ENCODE measurements at places on chromosomes 5 and 9. TPM values are rescaled to one million over a fixed set of nuclear protein-coding genes. Genes with fewer than 3 reads are reported as not detected.

GRCh38 chr9:12554636-12555035 is 138.5 kb upstream of the TYRP1 start:
- DNase-seq: no peak

LCN15 gene
- not detected for total RNA-seq

GRCh38 chr5:72209147-72210115 is 102.2 kb downstream of the MAP1B start:
- DNase-seq: peak; percentile 64

CORO2A gene
- total RNA-seq: 39.3 TPM

GRCh38 chr9:133564451-133565116 is 30.1 kb downstream of the ADAMTSL2 start:
- DNase-seq: no peak

- DNase-seq: no peak
Observed at GRCh38 chr5:156560002-156560401, 233.0 kb downstream of the SGCD start.

CNTNAP3B gene
- 4.5 TPM for total RNA-seq

DNA sequence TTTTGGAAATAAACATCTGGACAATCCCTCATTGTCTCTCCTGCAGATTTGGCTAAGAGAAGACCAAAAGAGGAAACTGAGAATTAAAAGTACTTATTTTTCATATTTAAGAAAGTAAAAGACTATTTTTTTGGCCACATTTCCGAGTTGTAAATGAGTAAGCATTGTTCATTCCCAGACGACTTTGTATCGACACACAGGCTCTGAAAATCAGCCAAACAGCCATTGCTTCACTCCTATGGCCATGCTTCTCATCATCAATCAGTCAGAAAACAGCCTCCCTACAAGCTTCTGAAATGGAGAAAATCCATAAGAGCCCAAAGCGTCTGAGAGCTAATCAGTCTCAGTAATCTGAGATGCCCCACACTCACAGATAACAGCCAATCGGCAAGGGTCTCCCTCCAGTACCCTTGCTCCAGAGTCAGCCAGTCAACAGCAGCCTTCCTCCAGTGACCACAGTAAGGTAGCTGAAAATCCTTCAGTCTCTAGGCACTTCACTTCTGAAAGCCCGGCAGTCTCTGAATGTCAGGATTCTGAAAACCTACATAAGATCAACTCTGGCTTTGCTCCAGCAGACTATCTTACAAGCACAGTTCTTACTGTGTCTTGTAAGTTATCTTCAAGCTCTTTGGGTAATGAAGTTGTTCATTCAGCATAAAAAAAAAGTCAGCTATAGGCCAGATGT is 30.9 kb downstream of the CDO1 start:
- DNase-seq: no peak

IFNA21 gene
- not detected for total RNA-seq

ABO gene
- not detected for total RNA-seq

LOX gene
- 0.14 TPM for total RNA-seq

OR1L6 gene
- not detected for total RNA-seq

DNA sequence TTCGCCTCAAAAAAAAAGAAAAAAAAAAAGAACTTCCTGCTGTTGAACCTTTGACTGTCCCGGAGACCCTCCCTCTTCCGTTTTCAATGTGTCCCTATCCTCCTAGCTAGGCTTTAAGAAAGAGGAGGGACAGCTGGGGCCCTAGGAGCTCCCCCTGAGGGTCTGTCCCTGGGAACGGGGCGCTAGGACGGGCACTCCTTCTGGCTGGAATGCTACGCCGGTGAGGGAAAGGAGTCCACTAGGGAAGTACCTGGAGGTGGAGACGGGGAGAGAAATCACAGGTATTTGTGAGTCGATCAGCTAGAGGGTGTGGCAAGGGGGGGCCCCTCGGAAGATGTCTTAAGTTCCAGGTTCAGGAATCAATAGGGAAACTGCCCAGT is 4.6 kb downstream of the SIT1 start:
- peak; percentile 80 for DNase-seq

TLR4 gene
- not detected for total RNA-seq

GRCh38 chr5:150600616-150601490 is 39.6 kb upstream of the SYNPO start:
- no peak for DNase-seq

GRCh38 chr9:77729177-77729576 is 81.1 kb upstream of the GNA14 start:
- no peak for DNase-seq

- DNase-seq: peak; percentile 64
Observed at GRCh38 chr9:109251080-109251775, 69.6 kb downstream of the EPB41L4B start.

DNA sequence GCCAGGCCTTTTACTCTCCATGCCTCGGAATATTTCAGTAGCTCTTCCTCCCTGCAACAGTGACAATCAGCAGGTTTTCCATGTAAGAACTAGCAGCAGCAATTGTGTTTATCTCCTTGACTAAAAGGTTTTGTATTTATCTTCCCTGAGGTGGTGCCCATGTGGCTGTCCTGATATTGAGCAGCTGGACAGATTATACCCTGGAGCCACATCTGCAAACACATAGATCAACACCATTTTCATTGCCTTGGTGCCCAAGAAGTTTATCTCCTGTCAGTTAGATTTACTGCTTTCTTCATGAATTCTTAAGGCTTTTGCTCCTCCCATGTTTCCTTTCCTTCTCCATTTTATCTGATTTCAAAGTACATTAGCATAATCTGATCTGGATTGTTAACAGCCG is 378.4 kb downstream of the SPATA31D1 start:
- no peak for DNase-seq

GRCh38 chr5:86101966-86102365 is 515.8 kb upstream of the COX7C start:
- DNase-seq: no peak

LCN2 gene
- total RNA-seq: 2.6 TPM

PCDHB16 gene
- not detected for total RNA-seq

CDO1 gene
- total RNA-seq: 0.18 TPM

DNA sequence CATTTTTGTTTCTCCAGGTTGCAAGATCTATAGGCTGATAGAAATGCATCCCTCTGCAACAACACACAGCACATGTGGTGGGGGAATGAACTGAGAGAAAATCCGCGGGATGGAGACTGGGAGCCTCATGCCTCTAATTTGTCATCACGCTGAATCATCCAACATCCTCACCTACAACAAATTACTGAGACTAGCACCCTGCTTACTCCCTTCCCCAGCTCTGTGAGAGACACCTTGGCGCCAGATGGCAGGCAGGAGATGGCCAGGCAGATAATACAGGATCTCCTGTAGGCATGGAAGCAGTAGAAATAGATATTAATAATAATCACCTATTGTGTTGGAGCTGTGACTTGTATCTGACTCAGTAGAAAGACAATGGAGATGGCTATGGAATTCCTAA is 276.9 kb downstream of the SEMA5A start:
- DNase-seq: peak; percentile 92

PSAT1 gene
- total RNA-seq: 200 TPM

DNA sequence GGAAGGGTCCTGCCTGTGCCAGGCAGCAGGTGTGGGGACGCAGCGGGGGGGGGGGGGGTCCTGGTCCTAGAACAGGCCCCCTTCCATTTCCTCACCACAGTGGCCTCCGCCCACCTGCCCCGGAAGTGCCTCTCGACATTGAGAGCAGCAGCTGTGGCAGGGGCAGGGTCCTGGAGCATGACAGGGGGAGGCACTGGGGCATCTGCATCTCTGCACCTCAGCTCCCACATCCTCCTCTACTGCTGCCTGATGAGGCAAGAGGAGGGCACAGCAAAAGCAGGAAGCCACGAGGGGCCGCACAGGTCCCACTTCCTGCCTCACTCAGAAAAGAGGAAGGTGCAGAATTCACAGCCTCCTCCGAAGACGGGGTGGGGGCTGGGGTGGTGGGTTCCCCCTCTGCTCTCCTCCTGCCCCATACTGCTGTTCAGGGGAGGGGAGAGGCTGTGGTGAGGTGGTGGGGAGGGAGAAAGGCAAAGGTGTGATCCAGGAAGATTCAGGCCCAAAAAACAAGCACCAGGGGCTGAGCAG is 14.8 kb downstream of the AKNA start:
- DNase-seq: no peak

DNA sequence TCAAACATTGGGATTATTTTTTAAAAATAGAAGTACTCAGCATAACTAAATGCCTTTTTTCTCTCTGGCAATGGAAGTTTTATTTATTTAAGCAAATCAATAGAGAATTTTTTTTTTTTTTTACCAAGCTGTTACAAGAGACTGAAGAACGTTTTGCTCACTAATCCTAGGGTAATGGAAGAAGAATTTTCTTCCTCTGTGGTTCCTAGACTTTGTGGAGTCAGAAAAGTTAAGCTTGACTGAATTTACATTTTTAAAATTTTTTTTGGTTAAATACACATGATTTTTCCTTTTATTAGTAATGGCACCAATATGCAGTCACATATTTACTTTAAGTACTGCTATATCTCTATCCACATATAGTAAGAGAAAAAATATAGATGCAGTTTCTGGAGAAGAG is 189.8 kb downstream of the PCSK1 start:
- DNase-seq: no peak

DNA sequence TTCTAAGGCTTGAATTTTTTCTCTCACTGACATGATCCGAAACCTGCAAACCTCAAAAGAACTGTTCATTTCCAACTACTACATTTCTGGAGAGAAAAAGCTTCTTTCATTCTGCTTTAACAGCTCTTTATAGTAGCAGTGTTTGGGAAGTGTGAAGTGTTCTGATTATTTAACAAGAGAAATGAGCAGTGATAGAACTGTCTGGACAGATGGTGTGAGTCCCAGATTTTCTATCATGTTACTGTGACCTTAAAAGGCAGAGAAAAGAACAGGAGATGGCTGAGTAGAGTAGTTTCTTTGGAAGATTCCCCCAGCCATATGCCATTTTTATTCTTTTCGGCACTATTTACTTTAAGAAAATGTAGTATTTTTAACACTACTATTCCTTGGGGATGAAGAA is 41.3 kb upstream of the TAL2 start:
- no peak for DNase-seq

FBP1 gene
- not detected for total RNA-seq

HAVCR1 gene
- not detected for total RNA-seq

DNA sequence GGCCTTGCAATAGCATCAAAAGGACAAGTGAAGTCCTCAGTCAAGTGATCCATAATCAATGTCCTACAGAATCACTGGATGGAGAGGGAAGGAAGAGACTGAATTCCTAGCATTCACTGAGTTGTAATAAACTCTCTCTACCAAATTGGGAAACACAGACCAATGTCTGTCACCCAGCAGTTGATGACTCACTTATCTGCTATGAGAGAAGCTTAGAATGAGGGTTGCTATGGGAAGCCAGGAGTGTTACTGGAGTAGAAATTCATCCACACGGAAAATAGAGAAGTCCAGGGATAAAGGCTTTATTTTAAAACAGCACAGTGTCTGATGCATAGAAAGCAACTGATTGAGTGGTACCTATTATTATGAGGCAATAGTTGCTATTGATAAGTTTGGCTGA is 407.4 kb downstream of the BRINP1 start:
- peak; percentile 17 for DNase-seq

DNA sequence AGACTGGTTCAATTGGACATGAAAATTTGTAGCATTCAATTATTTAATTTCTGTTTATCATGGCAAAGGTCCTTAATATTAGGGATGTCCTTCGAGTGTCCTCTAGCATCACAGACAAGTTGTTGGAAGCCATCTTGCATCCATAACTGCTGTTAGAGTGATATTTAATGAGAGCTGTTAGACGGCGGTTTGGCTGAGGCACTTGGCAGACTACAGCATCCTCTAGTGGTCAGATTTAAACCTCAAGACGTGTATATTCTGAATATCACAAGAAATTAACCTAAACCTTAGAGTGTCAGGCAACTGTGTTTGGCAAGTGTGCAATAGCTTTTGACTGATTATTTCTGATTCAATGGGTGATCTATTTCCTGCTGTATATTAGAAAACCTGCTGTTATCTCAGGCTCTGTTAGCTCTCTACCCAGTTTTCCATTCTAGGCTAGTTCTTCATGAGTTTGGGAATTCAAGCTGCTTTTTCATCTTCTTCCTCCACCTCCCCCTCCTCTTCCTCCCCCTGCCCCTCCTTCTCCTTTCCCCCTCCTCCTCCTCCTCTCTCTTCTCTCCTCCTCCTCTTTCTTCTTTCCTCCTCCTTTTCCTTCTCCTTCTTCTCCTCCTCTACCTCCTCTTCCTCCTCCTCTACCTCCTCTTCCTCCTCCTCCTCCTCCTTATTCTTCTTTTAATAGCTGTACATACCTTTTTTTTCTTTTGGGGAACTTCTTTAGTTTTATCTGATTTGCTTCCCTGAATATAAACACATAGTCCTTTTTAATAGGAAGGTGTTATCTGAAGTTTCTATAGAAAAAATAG is 8.6 kb downstream of the SPINK1 start:
- DNase-seq: peak; percentile 12

PHYHD1 gene
- 12.9 TPM for total RNA-seq

DNA sequence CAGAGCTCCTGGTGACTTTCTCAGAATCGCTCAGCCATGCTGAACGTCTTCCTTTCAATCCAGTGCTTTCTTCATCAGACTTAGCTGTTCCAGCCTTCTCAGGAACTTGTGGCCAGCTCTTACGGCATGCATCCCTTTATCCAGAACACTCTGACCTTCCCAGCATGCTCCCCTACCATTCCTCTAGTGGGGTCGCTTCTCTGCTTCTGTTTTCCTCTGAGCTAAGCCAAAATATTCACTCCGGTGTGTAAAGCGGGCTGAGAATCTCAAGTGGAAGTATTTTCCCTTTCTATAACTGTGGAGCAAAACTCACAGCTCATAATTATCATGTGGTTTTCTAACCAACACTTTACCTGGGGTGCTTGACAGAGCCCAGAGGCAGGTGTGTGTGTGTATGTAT is 6.2 kb downstream of the DCANP1 start:
- DNase-seq: no peak

SLC45A2 gene
- total RNA-seq: not detected

- no peak for DNase-seq
Observed at GRCh38 chr9:114029311-114030170, 48.6 kb downstream of the AMBP start.

TXNDC8 gene
- not detected for total RNA-seq

DNA sequence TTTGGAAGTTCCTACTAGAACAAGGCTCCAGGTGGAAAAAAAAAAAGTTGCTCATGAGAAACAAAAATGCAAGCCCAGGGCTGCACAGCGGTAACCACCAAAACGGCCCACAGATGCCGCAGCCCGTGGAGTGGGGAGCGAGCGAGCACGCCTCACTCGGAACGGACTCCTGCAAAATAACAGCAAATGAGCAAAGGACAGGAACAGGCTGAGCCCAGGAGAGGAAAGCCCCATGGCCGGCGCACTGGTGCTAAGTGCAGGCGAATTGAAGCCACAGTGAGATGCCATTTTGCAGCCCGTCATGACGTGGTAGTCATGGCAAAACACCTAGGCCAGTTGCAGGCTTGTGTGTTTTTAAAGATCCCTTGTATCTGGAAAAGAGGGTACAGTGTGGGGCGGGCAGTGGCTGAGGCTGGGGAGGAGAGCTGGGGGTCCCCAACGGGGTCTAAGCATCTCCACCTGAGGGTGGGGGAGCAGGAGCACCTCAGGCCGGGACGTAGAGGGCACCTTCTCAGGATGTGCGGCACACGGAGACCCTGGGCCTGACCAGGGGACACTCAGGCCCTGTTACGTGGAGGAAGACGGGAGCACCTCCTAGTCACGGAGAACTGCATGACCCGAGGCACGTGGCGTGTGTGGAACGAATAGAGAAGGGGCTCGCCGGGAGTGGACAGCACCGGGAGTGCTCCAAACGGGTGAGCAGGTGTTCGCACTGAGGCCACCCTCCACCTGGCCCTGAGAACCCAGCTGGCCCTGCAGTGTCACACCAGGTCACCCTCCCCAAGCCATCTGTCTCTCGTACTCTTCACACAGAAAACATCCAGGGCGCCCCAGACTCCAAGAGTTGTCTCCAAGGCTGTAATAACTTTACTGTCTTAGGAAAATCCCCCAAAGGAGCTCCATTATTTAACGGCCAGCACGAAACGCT is 10.7 kb downstream of the GRM6 start:
- no peak for DNase-seq

All from foreskin keratinocyte (primary cell).